ENCODE measurements at places on chromosomes 1 and 21. TPM values are rescaled to one million over a fixed set of nuclear protein-coding genes. Genes with fewer than 3 reads are reported as not detected.

KHDRBS1 gene
- 232 TPM for total RNA-seq

CYP4A22 gene
- total RNA-seq, result not detected

VWA1 gene
- total RNA-seq, result 36.8 TPM

PAX7 gene
- not detected for total RNA-seq

PGLYRP3 gene
- not detected for total RNA-seq

TNFRSF18 gene
- total RNA-seq, result not detected

RNU1-4 gene
- total RNA-seq, result 3,957 TPM

ATP6V1G3 gene
- not detected for total RNA-seq

ACKR1 gene
- total RNA-seq, result 0.67 TPM

IER5 gene
- total RNA-seq, result 2.3 TPM

FOXD3 gene
- not detected for total RNA-seq

Data from progenitor cell of endocrine pancreas (in vitro differentiated cells).